Right hindlimb (tissue), 1 donor: ENCODE measurements at places on chromosomes 3 and 15.

GRCh38 chr15:74873756-74874424, 725 bp upstream of the SCAMP2 start:
- peak; percentile 35 for DNase-seq

DNA sequence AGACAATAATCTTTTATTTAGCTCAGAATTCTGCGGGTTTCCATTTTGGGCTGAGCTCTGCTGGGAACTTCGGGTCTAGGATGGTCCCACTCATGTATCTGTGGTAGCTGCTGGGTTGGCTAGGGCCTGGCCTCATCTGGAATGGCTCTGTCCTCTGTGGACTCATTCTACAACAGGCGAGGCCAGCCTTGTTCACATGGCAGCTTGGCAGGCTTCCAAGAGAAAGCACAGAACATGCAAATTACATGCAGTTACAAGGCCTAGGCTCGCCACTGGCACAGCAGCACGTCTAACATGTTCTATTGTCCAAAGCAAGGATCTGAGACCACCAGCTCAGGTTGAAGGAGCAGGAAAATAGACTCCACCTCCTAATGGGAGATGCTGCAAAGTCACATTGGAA, 431.4 kb downstream of the PDCD6IP start:
- no peak for DNase-seq

- peak; percentile 35 for DNase-seq
Observed at GRCh38 chr3:64975147-64975546, 287.3 kb upstream of the ADAMTS9 start.

DNA sequence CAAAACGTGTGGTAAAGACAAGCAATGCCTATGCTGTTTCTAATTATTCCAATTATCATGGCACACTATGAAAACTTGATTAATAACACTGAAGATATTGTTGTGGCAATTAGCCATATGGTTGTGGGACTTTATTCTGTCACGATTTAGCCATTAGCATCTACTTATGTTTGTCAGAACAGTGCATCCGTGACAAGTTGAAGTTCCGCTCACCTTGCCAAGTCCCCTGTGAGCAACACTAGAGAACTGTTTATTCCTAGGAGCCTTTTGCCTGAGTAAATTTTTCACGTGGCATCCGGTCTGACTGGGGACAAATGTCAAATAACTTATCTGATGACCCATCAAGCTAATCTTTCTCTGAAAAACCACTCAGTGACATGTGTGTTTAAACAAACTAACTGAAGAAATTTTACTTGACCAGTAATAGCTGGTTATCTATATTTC, 403.3 kb downstream of the TBC1D5 start:
- DNase-seq: no peak

DNA sequence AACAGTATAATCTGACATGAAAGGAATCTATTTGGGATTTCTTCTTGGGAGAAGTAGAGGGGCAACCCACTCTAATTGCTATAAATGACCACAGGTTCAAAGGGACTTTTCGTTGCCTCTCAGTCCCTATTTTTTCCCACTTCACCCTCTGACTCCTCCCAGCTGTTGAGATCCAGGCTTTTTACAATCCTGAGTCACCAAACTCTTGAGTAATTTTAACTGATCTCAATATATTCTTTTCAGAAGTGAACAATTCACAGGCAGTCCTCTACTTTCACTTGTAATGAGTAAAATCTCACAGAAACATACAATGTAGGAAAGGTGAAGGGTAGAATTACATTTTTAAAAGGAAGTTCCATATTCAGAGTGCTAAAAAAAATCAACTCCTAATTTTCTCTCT, 44.6 kb downstream of the EIF4E3 start:
- DNase-seq: no peak

GRCh38 chr3:172702256-172702655, 8.6 kb downstream of the NCEH1 start:
- DNase-seq: no peak

- DNase-seq: peak; percentile 85
Observed at GRCh38 chr3:37861620-37862041, at the start of gene CTDSPL. TSS of gene CTDSPL (plus strand) at chr3:37861880. CDS start at chr3:37862200, 320 bp downstream.

DNA sequence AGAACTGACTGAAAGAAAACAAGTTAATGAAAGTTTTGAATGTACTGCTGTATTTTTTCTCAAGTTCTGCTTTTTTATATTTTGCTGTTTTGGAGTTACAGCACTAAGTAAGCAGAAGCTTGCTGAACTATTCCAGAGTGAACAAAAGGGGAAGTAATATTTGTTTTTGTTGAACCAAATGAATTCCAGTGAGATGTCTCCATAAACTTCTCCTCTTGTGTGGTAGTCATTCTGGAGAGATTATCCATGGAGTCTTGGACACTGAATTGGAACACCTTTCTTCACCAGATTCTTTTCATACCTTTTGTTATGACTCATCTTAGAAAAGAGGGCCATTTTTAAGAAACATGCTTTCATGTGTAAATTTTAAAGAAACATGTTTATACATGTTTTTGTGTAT, 8.8 kb downstream of the ANKUB1 start:
- no peak for DNase-seq

- DNase-seq: no peak
Observed at GRCh38 chr15:40226736-40227135, 12.1 kb upstream of the PAK6 start.

DNA sequence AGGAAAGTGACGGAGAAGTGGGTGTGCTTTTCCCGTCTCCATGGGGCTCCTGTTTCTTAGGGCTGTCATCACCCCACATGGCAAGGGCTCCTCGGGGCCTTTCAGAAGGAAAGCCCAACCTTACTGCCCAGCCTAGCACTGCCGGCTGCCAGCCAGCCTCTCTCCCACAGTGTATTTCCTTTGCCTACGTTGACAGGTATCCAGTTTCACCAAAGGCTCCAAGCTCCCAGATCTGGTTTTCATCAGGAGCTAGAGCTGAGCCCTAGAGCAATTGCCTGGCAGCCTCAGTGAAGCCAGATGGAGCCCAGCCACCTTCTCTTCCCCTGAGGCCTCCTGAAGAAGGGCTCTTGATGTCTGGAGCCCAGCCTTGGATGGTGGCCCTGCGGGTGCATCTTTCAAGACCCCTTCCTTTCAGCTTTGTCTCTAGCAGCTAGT, 20.2 kb downstream of the CRABP1 start:
- DNase-seq: peak; percentile 75

GRCh38 chr15:68114356-68114755, 60.2 kb downstream of the PIAS1 start:
- DNase-seq: no peak

GRCh38 chr3:49466085-49466484, 4.0 kb upstream of the DAG1 start:
- no peak for DNase-seq

- DNase-seq: no peak
Observed at GRCh38 chr3:116059421-116060096, 385.7 kb downstream of the LSAMP start.

GRCh38 chr3:14298991-14299555, 103.3 kb upstream of the SLC6A6 start:
- DNase-seq: no peak

GRCh38 chr15:78372880-78373279, 32.7 kb downstream of the CRABP1 start:
- no peak for DNase-seq

GRCh38 chr3:72448858-72449257, 399.4 kb downstream of the SHQ1 start:
- no peak for DNase-seq

- peak; percentile 96 for DNase-seq
Observed at GRCh38 chr15:65421360-65422215, 1.2 kb downstream of the IGDCC4 start.

DNA sequence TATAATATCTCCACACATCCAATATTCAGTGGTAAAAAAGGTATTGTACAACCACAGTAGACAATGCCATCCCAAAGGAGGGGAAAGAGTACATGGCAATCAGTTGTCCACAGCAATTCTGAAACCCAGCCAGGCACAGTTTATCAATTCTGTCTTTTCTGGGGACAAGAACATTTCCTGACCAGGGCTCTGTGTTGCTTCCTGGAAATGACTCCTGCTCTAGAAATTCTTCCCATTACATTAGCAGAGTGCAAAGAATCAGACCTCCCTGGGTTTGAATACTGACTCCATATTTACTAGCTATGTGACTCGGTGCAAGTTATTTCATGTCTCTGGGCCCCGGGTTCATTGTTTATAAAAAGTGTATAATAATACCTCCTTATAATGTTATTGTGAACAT, 220.4 kb upstream of the CFAP20DC start:
- no peak for DNase-seq
